ENCODE measurements at places on chromosomes 11 and 22. TPM values are rescaled to one million over a fixed set of nuclear protein-coding genes. Genes with fewer than 3 reads are reported as not detected.

KRTAP5-1 gene
- total RNA-seq = not detected

FJX1 gene
- total RNA-seq = 30.2 TPM

SCN4B gene
- 6.4 TPM for total RNA-seq

ALDH3B2 gene
- under 0.01 TPM for total RNA-seq

PAMR1 gene
- total RNA-seq = 2.0 TPM

SULT4A1 gene
- total RNA-seq = 35.2 TPM

C11orf42 gene
- not detected for total RNA-seq

VPS51 gene
- 161 TPM for total RNA-seq

MB gene
- not detected for total RNA-seq

BIRC3 gene
- 0.74 TPM for total RNA-seq

OR52E4 gene
- total RNA-seq = not detected

GP1BB gene
- total RNA-seq = 24.8 TPM
